ENCODE measurements at places on chromosomes 5 and 9.
A peak's percentile ranks its signal among the peaks of the same experiment; 100 is the strongest.

- no peak for DNase-seq
These were observed 25.9 kb upstream of the ADAMTS2 start for GRCh38 chr5:179371121-179371510.

- no peak for DNase-seq
These were observed 137.8 kb downstream of the CEMIP2 start for GRCh38 chr9:71630377-71630995.

DNA sequence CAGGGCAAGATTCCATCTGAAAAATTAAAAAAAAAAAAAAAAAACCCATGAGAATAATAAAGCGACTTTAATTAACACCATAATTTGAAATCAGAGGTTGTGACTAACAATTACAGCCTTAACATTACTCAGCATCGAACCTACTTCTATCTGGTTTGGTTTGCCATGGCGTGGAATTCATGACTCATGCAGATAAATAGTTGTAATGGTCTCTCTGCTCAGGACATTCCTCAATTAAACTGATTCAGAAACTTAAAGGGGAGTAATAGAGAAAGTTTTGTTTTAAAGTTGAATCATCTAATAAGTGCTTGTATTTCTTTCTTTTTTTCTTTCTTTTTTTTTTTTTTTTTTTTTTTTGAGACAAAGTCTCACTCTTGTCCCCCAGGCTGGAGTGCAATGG, 135.5 kb downstream of the SPATA31D1 start:
- no peak for DNase-seq

DNA sequence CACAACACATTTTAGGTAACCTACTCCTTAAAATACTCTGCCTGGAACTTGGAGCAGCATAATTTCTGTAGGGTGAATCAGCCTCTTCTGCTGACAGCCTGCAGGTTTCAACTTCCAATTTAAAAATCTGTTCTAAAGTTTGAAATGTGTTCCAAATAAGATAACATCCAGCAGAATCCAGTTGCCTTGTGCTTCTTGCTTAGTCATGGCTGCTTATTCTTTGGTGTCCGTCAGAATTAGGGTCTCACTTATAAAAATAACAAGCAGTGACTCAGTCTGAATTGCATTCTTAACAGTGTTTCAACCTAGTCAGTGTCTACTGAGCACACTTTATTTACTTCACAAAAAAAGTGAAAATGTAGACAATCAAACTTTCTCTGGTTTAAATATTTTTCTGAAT, 3.7 kb downstream of the CDH6 start:
- DNase-seq = no peak

DNA sequence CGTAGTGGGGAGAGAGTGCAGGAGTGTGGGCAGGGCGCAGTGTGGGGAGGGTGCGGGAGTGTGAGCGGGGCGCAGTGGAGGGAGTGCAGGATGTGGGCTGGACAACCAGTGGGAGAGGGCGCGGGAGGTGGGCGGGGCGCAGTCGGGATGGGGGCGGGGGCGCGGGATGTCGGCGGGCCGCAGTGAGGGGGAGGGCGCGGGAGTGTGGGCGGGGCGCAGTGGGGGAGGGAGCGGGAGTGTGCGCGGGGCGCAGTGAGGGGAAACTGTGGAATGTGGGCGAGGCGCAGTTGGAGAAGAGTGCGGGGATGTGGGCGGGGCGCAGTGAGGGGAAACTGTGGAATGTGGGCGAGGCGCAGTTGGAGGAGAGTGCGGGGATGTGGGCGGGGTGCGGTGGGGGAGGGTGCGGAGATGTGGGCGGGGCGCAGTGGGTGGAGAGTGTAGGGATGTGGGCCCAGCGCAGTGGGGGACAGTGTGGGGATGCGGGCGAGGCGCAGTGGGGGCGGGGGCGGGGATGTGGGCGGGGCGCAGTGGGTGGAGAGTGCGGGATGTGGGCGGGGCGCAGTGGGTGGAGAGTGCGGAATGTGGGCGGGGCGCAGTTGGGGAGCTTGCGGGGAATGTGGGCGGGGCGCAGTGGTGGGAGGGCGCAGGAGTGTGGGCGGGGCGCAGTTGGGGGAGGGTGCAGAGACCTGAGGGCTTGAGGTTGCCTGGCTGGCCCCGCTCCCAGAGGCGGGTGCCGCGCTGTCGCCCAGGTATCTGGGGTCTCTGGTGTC, at the start of gene NXNL2:
Gene NXNL2, plus strand, starts transcription at position 723 of the 770 bp plus-strand sequence. CDS start 257 bp downstream, outside the sequence.
- DNase-seq = no peak

- DNase-seq = no peak
These were observed 152.5 kb downstream of the INSYN2B start for GRCh38 chr5:169827769-169828168.

- DNase-seq = no peak
These were observed 109.4 kb downstream of the CARTPT start for GRCh38 chr5:71828291-71829040.

DNA sequence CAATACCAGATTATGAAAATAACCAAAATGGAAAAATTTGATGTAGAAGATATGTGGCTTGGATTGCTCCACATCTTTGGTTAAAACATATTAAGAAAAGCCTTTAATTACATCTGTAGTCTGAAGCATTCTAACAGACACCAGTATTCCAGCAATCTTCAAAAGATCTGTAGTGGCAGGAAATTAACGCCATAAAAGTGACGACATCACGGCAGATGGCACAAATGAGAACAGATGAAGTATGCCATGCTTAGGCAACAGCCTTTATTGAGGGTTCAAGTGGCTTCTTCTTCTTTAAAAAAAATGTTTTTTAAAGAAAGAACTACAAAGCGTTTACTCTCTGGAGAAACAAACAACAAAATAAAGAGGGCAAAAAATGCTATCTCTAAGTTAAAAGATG, 164.2 kb downstream of the MEF2C start:
- DNase-seq = no peak

- DNase-seq = no peak
These were observed 133.8 kb downstream of the PDE4D start for GRCh38 chr5:59759600-59760351.

- no peak for DNase-seq
These were observed 28.9 kb upstream of the OTULIN start for GRCh38 chr5:14635656-14636055.

- DNase-seq = no peak
These were observed 646.6 kb downstream of the PDE4D start for GRCh38 chr5:59246882-59247281.

GRCh38 chr5:73897893-73898292, 271.9 kb downstream of the ARHGEF28 start:
- no peak for DNase-seq

DNA sequence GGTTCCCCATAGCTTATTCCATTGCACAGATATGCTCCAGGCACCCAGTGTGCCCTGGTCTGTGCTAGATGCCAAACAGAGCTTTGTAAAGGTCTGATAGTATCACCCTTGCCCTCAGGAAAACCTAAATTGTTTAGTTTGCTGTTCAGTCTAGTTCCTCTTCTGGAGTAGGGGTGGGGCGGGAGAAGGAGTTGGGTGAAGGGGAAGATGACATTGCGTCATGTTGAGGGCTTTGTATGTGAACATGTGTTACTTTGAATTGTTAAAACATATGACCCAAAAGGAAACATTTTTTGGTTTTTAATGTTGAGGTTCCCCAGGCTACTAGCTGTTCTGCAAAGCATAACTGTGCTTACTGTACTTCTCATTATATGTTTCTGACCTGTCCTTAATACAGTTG, 40.6 kb downstream of the HACD4 start:
- no peak for DNase-seq

- DNase-seq = no peak
These were observed 26.5 kb downstream of the NANS start for GRCh38 chr9:98083061-98083501.

- DNase-seq = no peak
These were observed 68.3 kb downstream of the SERINC5 start for GRCh38 chr5:80187421-80188090.

DNA sequence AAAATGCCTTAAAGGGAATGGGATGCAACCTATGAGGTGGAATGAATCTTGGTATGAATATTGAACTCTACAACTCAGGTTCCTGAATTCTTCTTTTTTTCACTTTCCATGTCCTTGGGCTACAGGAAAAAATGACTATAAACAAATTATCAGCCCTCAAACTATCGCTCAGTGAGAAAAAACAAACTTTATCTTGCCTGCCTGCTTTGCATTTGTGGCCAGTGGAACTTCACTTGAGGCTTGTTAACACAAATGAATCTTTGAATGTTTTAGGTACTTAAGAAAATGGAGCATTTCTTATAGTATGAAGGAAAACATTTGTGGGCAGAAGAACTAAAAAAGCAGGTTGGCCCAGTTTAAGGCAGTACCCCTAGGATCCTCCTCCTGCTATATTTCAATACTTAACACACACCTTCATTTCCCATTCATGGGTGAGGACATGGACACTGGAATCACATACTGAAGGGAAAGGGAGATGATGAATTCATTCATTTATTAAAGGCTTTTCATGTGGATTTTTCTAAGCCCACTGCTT, 34.1 kb downstream of the ELOVL7 start:
- DNase-seq = no peak

DNA sequence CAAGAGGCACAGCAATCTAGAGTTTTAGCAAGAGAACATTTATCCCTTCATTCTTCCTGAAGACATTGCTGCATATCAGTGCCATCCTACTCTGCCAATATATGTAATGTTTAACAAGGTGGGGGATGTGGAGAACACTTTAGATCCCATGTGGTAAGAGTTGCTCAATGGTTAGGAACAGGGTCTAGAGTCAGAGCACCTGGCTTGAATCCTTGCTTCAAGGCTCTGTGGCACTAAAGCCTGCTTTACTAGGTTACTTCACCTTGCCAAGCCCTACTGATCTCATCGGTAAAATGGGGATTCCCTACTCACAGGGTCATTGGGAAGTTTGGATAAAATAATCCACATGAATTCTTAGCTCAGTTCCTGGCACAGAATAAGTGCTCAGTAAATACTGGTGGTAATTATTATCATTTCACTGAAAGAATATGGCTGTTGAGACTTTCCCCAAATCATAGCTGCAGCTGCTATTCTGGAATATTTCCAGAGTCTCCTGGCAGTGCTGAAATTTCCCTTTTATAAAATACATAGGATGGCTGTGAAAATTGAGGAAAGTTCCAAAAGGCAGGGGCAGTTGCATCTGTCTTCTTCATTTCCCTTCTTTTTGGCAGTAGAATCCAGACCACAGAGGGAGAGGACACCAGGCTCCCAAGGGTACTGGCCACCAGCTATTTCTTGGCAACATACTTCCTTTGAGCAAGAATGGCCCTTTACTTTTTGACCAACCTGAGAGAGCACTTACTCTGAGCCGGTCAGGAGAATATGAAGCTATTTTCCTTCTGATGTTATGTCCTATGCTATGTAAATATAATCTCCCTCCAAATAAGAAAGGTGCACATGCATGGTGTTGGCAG, 142.8 kb downstream of the PALM2AKAP2 start:
- DNase-seq = no peak

DNA sequence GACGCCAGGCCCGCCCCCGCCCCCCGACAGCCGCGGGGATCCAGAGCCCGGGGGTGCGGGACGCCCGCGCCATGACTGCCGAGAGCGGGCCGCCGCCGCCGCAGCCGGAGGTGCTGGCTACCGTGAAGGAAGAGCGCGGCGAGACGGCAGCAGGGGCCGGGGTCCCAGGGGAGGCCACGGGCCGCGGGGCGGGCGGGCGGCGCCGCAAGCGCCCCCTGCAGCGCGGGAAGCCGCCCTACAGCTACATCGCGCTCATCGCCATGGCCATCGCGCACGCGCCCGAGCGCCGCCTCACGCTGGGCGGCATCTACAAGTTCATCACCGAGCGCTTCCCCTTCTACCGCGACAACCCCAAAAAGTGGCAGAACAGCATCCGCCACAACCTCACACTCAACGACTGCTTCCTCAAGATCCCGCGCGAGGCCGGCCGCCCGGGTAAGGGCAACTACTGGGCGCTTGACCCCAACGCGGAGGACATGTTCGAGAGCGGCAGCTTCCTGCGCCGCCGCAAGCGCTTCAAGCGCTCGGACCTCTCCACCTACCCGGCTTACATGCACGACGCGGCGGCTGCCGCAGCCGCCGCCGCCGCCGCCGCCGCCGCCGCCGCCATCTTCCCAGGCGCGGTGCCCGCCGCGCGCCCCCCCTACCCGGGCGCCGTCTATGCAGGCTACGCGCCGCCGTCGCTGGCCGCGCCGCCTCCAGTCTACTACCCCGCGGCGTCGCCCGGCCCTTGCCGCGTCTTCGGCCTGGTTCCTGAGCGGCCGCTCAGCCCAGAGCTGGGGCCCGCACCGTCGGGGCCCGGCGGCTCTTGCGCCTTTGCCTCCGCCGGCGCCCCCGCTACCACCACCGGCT, 1.0 kb downstream of the FOXE1 start:
- DNase-seq = peak; percentile 49

GRCh38 chr9:38249587-38250210, 142.8 kb upstream of the ALDH1B1 start:
- no peak for DNase-seq

DNA sequence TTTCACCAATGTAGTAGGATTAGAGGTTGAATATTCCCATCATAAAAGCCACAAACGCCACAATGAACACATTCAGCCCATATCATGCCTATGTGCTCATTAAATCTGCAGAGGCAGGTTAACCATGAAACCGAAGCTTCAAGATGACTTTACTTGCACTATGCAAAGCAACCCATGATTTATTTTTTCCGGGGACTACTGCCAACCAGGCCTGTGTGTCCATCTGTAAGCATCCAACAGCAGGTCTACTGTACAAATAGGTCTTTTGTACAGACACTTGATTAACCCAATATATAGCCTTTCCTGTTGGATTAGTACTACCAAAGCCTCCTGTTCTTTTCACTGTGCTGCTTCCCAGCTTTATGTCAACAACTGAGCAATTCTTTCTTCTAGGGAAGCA, 104.9 kb upstream of the CDH10 start:
- DNase-seq = no peak

- no peak for DNase-seq
These were observed 67.0 kb downstream of the HAPLN1 start for GRCh38 chr5:83653669-83654068.

DNA sequence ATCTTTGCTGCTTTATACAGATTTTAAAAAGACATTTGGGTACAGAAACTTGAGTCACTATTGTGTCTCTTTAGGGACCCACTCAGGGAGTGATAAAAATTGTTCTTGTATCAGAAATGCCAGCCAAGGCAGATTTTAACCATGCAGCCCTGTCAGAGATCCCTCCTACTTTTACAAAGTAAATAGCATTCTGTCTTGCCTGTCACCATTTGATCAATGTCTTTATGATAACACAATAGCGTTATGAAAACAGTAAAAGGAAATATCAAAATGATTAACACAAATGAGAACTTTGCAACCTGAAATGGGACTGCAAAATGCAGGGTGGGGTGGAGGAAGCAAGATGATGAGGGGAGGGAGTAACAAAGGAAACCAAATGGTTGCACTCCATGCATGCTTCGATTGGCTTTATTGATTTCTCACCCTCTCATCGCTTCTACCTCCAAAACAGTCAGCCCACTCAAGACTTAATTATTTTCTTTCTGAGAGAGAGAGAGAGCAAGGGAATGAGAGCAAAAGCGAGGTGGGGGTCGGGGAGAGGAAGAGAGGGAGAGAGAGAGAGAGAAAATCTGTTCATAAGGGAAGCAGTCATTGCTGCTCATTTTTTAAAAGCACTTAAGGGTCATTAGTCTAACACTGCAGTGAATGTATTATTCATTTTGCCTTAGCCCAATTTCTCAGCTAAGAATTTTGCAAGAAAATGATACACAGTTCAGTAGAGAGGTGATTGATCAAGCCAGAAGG, 576.5 kb downstream of the CSNK1G3 start:
- no peak for DNase-seq

- no peak for DNase-seq
These were observed 19.5 kb downstream of the BTNL3 start for GRCh38 chr5:181008136-181008535.

All from stimulated activated CD4-positive, alpha-beta T cell treated with anti-CD3 and anti-CD28 coated beads, Interleukin-2, amount 100 ng/mL, for 48 hours (primary cell).